NCI-H226 (cell line): ENCODE measurements at places on chromosomes 13 and 19.

DNA sequence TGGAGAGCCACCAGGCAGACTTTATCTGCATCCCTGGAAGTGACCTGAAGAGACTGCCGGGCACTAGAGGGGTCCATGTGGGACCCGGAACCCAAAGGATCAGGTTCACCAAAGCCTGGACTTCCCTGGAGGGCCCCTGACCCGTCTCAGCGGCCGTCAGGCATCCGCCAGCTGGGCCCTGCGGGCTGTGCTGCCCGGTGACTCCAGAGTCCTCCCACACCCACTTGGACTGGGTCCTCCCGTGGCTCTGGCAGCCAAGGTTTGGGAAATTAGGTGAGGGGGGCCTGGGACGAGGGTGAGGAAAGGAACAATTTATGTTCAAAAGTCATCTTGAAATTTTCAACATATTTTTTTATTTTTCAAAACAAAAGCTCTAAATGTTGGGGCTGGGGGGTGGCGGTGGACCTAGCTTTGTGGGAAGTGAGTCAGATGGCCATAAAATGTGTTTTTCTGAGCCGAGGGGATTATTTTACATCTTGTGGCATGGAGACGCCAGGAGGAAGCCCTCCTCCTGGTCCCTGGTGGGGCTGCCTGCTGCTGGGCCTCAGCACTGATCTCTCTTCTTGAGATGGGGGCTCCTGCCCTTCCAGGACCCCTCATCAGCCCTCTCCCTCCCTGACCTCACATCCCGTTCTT lies 20.2 kb downstream of the CEBPA start:
- DNase-seq = no peak

DNA sequence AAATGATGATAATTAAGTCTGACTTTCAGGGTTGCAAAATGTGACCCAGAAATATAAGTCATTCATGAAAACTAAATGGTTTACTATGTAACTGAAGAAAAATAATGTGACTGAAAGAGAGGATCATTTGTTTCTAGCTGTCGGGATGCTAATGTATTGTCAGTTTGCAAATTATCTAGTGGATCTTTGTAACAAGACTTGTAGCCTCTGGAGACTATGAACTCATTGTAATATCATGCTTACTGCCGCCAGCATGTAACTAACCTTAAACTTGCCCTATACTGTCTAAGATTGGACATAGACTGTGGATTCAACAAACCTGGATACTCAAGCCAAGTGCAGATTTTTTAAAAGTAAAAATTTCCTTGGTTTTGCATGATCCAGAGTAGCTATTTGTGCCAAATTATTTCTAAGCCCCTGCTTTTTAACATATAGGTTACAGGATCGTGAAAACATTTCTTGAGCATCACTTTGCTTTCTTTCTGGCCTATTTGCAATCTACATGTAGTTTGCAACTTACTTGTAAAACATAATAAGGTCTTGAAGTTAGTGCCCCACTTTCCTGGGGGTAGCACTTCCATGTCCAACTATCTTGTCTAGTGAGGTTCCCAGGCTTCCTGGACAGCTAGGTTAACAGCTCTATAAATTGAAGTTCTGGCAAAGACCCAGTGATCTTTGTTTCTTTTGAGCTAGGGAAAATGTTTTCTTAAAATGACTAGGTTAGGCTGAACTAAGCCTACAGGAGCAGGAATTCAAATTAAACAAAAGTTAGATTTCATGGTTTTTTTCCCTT lies 3.3 kb upstream of the POSTN start:
- DNase-seq = no peak

DNA sequence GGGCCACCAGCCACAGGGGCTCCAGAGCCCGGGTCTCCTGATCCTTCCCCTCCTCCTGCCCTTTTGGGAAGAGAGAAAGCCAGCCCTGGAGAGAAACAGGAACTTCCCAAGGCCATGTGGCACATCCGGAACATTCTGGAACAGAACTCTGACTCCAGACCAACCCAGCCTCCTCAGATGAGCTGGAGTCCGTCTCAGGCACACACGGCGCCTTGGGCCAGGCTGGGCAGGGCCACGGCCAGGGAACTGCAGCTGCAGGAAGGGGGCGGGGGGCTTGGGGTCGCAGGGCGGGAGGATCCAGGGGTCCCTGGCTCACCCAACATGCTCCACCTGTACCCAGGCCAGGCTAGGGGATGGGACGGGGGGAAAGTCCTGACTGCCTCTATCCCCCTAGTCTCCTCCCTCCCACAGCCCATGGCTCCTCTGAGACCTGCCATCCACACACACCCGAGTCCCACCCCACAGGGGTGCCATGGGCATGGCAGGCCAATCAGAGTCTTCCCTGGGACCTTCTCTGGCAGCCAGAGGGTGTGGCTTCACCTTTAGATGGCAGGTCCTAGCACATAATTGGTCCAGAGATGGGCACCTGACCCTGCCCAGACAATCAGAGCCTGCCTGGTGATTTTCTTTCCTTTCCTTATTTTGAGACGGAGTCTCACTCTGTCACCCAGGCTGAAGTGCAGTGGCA lies 22.9 kb downstream of the SBNO2 start:
- no peak for DNase-seq

- no peak for DNase-seq
Observed at GRCh38 chr19:42521346-42522030, 6.8 kb downstream of the CEACAM1 start.

DNA sequence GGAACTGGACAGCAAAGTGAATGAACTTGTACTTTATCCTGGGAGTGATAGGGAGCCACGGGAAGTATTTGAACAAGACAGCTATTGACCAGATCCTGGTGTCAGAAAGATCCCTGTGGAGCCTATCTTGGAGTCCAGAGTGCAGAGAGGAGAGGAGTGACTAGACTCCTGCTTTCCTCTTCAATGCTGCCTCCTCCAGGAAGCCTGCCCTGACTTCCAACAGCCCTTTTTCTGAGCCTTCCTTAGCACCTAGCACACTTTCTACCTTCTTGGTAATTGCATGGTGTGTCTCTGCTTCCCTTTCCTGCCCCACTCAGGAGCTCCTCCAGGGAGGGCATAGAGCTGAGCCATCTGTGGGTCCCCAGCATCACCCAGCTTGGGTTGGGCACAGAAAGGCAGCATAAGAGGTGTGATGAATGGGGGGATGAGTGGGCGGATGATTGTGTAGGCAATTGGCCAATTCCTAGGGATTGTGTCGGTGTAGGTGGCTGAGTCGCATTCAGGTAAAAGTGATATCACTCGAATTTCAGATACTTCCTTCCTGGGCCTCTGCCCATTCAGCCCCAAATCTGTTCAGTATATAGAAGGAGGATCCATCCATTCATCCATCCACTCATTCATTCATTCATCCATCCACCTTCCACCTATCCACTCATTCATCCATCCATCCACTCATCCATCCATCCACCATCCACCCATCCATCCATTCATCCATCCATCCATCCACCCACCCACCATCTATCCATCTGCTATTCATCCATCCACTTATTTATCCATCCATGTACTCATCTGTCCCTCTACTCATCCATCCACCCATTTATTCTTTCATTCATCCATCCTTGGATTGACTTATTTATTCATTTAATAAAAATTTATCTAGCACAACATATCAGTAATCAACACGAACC lies 26.9 kb downstream of the CYP4F22 start:
- no peak for DNase-seq

DNA sequence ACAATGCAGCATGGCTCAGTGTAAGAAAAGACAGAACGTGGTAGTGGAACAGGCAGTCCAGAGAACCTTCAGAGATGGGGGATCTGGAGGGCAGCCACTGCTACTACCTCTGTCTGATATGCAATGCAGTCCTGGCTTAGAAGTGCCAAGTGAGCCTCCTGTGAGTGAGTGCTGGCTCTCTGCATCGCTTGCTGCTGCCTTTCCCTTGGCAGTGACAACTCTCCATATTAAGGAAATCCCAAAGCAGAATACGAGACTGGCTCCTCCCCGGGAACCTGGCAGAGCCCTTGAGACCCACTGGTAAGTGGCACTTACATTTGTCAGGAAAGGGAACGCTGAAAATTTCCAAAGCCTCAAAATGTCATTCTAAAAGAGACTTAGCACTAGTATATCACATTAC lies 7.5 kb downstream of the DOCK9 start:
- DNase-seq = no peak

DNA sequence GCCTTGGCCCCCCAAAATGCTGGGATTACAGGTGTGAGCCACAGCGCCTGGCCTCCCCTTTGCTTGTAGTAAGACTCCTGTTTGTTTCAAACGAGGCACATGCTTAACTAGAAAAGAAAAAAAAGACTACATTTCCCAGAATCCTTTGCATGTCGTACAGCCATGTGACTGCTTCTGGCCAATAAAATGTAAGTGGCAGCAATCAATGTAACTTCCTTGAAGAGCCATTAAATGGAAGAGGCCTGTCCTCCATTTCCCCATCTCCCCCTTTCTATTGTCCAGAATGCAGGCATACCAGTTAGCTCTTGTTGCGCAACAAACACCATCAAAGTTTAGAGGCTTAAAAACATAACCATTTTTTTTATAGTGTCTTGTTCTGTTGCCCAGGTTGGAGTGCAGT lies 10.4 kb upstream of the GPR32 start:
- no peak for DNase-seq

DNA sequence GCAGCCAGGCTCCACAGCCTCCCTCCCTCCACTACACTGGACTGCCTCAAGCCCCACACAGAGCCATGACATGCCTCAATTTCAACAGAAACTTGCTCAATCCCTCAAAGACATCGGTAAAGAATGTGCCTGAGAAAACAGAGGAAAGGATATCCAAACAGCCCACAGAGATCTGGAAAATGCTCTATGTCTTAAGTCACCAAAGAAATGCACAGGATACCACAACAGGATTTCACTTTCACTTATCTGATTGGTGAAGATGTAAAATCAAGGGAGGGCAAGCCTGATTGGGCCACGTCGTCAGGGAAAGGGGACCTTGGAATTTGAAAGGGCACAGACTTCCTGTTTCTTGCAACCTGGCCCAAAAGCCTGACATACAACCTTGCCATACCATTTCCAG lies 14.2 kb downstream of the CACNA1A start:
- peak; percentile 5 for DNase-seq

GRCh38 chr13:46728777-46729176 lies 68.2 kb downstream of the ESD start:
- no peak for DNase-seq

GRCh38 chr19:4007836-4008539 lies 452 bp downstream of the PIAS4 start:
- DNase-seq = no peak

DNA sequence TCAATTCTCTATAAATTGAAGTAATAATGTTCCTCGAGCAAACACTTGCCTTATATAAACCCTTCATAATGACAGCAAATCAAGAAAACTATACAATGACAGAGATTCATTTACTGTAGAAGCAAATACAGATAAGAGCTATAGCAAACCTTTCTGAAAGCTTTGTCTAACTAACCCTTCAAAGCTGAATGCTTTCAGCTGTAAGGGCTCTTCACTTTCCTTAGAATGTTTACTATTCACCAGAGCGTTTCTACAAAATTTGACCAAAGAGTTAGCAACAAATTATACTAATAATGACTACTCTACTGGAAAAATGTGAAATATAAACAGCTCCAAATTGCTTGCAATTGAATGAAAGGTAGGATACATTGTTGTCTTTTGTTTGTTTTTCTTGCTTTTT lies 218.1 kb downstream of the SLITRK5 start:
- DNase-seq = no peak

- peak; percentile 28 for DNase-seq
Observed at GRCh38 chr19:7850000-7850813, 20.2 kb downstream of the EVI5L start.

GRCh38 chr13:94020426-94020825 lies 459.1 kb downstream of the DCT start:
- no peak for DNase-seq

DNA sequence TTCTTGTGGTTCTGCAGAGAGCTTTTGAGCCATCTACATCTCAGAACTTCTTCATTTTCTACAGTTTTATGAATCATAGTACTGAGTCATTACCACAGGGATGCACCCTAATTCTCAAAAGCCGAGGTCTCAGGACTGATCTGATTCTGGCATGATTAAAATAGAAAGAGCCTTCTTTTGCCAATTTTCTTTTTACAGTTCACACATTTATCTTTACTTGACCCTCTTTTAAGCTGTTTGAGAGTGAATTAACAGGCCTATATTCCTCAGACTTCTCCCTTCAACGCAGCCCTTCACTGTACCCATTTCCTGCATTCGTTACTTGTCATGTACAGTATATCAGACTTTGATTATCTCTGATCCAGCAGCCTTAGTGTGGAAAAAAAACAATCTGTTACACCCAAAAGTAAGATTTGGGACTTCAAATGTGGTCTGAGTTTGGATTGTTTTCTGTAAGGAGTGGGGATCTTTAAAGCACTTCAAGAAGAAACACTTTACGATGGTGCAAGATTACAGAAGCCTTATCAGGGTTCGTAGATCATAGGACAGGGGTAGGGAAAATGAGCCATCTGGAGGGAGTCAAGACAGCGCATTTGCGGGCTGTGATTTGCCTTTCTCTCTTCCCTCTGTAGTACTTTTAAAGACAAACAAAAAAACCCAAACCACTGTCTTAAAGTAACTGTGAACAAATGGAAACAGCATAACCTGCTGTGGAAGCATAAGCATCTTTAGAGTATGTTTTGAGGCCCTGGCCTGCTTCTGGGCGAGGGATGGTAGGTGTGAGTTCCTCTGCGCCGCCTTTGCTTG lies 15.3 kb upstream of the GPR183 start:
- DNase-seq = peak; percentile 79

DNA sequence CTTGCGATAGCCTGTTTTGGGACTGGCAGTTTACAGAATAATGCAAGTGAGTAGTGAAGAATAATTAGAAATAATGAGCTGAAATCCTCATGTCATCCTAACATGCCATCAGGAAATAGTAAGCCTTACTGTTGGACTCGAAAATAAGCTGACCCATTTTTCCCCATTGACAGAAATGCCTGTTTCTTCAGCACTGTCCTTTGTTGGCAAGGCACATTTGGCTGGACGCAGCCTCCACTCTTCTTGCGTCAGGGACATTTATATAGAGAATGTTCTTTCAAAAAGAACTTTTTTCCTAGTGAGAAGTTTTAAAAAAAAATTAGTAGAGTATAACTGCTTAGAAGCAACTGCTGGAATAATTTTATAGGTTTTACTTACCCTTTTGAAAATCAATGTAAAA lies 47.1 kb downstream of the ARHGAP35 start:
- no peak for DNase-seq

DNA sequence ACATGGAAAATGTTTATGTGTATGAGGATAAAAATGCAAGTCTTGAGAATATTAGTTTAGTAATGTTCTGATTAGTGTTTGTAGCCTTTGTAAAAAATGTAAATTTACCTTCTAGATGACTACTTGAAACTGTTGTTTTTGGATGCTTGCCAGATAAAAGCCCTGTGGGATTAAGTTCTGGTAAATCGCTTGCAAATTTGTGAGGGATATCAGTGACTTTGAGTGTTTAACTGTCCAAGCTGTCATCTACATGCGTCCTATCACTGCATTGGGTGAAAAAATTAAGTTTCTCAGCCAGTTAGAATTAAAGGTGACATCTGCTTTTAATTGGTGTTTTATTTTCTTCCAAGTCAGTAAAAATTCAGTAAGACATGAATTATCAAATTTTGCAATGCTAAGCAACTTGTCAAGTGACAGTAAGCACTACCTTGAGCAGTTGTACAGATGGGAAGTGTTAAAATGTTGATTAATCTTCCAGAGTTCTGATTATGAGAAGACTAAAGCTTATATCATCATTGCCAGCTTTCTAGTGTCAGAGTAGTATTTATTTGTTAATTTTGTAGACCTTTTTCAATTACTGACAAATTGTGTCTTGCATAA lies 88.0 kb downstream of the PCCA start:
- DNase-seq = no peak

- DNase-seq = no peak
Observed at GRCh38 chr19:30395283-30395682, 23.1 kb downstream of the ZNF536 start.
